ENCODE measurements at places on chromosomes 12 and 14.

DNA sequence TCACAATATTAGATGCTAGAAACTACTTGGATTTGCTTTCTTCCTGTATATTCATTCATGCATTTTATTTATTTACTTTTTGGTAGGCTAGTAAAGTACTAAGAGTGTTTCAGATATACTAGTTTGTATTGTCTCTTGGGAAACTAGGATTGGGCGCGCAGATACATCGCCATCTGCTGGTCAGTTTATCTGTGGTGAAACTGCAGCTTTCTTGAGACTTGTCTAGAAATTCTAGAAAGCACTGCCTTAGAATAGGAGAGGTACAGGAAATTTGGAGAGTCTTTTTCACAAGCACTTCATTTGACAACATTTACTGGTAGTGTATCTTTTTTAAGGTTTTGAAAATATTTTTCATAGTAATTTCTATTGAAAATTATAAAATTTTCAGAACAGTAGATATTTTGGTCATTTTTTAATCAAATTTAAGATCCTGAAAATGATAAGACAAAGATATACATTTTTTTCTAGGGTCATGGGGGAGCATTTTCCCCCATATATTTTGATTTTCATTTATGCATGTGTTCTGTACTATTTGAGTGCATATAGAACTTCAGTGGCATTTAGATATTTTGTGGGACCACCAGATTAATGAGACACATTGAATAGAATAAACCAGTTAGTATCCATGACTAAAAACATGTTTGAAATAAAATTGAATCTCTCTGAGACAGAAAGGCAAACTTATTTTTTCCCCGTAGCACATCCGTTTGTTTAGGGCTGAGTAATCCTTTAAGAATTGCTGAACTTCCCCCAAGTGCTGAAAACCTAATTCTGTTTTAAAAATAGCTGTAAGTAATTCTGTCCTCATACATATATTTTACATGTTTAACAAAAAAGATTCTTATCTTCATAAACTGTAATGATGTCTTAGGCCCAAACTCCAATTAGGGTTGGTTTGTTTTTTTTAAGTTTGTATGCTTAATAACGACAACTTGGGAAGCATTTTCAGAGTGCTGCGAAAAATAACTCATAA is 44.5 kb downstream of the SLC38A6 start:
- DNase-seq, result no peak

DNA sequence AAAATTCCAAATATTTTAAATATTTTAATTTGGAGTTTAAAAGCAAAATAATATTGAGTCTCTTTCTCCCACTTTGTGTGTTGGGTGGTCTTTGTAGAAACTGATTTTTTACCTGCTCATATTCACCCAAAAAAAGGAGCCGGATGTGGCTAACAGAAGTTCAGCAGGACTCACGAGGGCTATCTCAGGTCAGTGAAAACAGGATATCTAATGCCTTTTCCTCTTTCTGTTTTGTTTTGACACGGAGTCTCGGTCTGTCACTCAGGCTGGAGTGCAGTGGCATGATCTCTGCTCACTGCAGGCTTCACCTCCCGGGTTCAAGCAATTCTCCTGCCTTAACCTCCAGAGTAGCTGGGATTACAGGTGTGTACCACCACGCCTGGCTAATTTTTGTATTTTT is 30.8 kb downstream of the COA8 start:
- no peak for DNase-seq

- DNase-seq, result no peak
These were observed 120.3 kb downstream of the VRK1 start for GRCh38 chr14:96917442-96917963.

DNA sequence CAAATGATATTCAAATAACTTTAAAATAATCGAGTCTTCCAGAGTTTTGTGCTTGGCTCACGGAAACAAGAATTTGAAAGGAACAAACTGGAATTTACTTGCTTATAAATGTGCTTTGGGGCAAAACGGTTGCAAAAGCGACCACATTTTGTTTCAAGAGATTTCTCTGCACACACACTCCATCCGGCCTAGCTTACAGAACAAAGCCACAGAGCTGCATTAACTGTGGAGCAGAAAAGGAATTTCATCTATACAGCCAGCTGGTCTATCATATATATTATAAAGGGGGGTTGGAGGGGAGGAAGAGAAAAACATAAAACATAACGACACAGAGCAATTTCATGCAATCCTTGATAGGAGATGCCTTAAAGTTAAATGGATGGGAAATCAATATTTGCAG is 153.0 kb downstream of the MYRFL start:
- DNase-seq, result no peak

DNA sequence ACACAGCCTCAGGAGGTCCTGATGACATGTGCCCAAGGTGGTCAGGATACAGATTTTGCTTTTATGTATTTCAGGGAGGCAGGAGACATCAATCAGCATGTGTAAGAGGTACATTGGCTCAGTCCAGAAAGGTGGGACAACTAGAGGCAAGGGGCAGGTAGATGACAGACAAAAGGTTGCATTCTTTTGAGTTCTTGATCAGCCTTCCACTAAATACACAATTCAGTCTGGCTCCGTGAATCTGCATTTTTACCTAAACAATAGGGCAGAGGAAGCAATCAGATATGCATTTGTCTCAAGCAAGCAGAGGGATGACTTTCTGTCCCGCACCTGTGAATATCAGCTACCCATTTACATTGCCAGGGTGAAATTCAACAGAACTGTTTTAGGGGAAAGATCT is 178.6 kb downstream of the KSR2 start:
- DNase-seq, result no peak

DNA sequence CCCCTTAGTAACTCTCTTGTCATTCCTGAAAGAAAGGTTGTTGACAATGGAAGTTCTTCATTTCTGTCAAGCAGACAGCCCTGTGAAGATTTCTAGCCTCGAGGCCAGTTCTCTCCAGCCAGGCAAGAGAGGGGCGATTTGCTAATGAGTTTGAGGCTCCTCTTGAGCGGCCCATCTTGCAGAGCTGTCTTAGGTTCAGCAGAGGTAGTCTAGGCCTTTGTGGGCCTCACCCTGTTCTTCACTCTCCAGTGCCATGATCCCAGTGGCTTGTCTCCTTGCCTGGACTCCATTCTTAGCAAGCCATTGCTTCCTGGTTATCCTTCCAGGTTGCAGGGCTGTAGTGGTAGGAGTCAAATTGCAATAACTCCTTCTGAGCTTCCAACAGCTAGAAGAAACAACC is 9.7 kb downstream of the TPH2 start:
- no peak for DNase-seq

- no peak for DNase-seq
These were observed 15.8 kb upstream of the STAB2 start for GRCh38 chr12:103571286-103571685.

DNA sequence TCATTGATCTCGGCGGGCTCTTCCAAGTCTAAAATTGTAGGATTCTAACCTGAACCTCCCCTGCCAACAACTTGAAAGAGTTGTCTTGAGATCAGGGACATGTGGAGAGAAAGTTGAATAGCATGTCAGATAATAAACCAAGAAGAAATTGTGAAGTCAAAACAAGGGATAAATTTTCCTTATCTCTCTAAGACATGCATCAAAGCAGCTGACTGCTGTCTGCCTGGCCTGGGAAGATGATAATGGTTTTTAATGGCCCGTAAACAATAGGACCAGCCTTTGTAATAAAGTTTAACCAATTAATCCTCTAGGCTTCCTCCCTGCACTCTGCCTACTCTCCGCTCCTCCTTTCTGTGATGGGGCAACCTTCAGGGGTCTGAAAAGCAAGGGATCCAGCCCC is 67.9 kb downstream of the DPF3 start:
- no peak for DNase-seq

DNA sequence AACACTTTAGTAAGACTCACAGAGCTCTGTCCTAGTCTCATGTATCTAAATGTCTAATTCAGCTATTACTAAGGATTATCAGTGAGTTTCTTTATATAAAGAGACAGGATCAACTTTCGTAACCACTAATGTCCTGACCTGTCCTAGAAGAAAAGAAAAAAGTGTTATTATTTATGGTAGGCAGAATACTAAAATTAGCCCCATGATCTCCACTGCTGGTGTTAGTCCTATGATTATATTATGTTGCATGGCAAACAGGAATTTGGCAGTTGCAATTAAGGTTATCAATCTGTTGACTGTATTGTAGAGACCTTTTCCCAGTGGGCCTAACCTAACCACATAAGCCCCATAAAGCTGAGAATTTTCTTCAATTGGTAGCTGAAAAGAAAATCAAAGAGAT is 132.9 kb upstream of the DIO2 start:
- DNase-seq, result no peak

GRCh38 chr14:85701116-85701515 is 171.2 kb downstream of the FLRT2 start:
- no peak for DNase-seq

- DNase-seq, result no peak
These were observed 178.3 kb upstream of the RGS6 start for GRCh38 chr14:71753976-71754375.

DNA sequence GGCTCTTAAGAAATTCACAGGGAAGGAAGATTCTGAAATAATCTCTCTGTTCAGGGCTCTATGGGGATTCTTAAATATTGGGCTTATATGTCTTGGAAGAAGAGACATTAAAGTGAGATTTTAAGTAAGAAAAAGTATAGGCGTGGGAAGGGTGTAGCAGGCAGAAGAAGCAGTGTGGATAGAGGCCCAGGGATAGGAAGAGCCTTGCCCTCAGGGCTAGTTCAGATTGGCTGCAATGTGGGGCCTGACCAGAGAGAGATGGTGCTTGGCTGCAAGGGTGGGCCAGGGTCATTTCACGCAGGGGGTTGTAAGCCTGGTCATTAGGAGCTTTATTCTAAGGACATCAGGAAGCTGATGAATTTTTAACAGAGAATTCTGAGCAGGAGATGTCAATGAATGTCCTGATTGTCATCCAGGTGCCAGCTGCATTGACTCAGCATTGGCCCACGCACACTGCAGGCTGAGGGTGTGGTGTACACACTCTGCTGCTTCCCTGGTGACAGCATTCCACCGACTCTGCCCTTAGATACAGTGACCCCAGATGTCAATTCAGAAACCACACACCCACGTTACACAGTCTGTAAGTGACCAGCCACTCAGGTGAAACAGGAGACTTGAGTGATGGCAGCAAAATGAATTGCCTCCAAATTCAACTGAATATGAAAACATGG is 582.5 kb downstream of the NRXN3 start:
- no peak for DNase-seq

DNA sequence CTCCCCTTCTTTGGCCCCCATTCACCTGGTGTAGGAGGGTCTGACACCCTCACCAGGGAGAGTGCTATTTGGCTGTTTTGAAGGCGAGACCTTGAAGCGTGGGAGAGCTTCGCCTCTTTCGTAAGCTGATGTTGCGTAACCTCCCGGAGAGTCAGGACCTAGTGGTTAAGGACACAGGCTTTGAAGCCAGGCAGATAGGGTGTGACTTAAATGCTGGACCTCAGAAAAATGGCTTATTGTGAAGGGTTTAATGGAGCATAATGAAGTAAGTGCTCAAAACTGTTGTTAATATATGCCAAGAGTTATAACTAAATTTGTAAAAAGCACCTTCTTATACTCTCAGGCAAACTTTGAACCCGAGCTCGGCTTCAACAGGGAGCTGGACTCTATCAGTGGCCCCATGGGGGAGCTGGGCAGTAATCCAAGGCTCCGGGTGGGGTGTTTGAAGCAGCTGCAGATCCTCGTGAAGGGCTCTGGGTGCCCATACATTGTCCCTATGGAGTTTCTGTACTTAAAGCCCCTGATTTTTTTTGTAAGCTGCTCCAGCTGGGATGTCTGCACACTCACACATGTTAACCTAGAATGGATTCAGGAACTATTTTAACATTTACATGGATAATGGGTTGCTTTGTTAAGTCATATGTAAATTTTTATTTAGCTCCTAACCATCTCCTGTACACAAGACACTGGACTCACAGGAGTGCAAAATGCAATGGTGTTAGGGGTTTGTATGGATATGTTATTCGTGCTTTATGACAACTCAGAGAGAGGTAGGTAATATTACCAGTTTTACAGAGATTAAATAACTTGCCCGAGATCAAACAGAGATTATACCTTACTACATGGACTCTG is 26.0 kb downstream of the PPFIBP1 start:
- DNase-seq, result peak; percentile 80

All from GF-D8 (cell line).